ENCODE measurements at places on chromosomes 13 and 19.

DNA sequence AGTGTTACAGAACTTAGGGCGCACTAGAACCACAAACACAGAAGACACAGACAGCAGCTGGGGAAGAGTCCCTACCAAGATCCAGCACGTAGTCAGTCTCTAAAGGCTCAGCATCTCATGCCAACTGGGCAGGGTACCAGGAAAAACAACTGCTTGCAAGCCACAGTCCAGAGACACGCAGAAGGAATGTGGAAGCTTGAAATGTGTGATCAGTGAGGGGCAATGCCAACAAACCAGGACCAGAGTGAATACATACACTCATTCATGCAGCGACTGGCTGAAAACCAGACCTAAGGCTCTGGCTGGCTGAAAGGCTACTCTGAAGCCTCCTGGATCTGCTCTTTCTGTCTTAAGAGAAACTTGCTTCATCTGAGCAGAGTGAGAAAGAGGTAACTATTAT, 1484.8 kb downstream of the EFNB2 start:
- DNase-seq, result no peak

GRCh38 chr19:4722671-4723594, 709 bp downstream of the DPP9 start:
- DNase-seq, result no peak

DNA sequence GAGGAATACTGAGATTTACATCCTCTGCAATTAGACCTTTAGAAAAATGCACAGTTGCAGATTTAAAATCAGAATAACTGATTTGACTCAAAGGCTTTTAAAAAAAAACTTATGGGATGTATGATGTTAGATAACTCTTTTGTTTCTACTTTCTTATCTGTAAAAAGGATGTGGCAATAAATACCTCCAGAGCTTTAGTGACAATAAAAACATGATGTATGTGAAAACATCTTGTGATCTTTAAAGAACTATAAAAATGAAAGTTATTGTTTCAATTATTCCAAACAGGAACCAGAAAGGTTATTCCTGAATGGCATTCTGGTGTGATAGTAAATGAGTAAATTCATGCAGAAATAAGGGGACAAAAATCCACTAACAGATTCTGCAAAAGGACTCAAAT, 2712.2 kb upstream of the PCDH20 start:
- no peak for DNase-seq

- DNase-seq, result no peak
These were observed 4.3 kb upstream of the CEACAM19 start for GRCh38 chr19:44666852-44667556.

DNA sequence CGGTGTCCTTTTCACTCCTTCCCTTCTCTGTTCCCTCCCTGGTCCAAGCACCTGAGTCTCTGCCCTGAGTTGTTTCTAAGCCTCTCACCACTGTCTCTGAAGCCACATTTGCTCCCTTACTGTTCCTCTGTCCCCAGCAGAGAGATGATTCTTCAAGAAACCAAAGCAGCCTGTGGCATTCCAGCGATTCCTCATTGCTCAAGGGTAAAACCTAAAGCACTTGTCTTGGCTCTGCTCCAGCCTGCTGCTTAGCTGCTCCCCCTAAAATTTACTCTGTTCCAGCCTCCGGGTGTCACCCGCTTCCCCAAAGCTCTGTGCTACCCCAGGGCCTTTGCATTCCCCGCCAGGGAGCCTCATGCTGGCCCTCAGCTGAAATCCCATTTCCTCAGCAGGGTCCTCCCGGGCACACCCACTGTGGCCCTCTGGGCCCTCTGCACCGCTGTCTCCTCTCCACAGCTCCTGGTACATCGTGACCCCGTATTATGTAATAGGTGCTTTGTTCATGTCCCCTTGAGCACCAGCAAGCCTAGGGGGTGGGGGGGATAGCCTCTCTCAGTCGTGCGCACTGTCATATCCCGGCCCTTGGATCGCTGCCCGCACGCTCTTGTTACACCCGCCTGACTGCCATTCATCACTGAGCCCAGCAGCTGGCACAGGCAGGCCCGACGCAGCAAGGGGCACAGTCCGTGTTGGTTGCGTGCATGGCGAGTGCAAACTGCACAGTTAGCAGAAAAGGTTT, 15.8 kb downstream of the TECR start:
- DNase-seq, result no peak

- no peak for DNase-seq
These were observed 390.3 kb downstream of the DLEU7 start for GRCh38 chr13:50453188-50453587.
